ENCODE measurements at places on chromosomes 4 and X. TPM values are rescaled to one million over a fixed set of nuclear protein-coding genes. Genes with fewer than 3 reads are reported as not detected.

- peak; percentile 27 for DNase-seq
These were observed 84.0 kb upstream of the TBC1D9 start for GRCh38 chr4:140839888-140840790.

- DNase-seq = no peak
These were observed 103.0 kb downstream of the SORCS2 start for GRCh38 chr4:7295197-7295910.

GRCh38 chr4:7204656-7205387 lies 12.5 kb downstream of the SORCS2 start:
- DNase-seq = no peak

DNA sequence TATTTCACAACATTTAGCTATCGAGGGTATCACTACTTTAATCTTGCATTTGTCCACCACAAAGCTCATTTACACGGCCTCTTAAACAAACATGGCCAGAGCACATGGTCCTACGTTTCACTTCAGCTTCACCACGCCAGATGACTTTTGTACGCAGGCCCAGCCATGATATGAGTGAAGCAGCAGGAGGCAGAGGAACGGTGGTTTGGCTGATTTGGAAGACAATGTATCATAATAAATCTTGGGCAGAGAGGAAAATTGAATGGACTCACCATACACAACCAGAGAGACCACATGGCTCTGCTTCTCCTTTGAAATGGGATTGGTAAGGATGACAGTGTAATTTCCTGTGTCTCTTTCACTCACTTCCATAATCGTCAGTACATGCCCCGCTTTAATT lies 15.3 kb downstream of the KDR start:
- DNase-seq = no peak

DNA sequence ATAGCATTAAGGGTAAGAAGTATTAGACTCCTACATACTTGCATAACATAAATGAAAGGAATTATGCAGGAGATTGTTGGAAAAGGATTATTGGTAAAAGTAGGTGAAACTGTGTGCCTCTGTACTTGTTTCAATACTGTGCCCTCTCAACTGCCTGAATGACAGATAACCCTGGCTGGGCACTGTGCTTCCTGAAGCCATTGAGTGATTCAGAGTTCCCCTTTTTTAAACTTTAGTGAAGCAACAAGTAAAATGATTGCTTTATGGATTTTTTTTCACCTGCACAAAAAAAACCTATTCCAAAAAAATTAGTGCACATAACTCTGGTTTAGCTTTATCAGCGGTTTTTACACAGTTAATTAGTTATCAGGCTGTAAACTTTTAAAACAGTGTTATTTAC lies 204.8 kb downstream of the TRAM1L1 start:
- DNase-seq = no peak

DNA sequence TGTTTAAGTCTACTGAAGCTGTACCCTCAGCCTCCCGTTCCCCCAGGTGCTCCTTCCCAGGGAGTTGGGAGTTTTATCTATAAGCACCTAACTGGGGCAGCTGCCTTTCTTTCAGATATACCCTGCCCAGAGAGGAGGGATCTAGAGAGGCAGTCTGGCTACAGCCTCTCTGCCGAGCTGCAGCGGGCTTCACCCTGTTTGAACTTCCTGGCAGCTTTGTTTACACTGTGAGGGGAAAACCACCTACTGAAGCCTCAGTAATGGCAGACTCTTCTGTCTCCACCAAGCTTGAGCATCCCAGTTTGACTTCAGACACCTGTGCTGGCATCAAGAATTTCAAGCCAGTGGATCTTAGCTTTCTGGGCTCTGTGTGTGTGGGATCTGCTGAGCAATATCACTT lies 122.5 kb downstream of the MAGEE1 start:
- no peak for DNase-seq

GRCh38 chrX:81957900-81958545 lies 756.1 kb downstream of the SH3BGRL start:
- no peak for DNase-seq

- peak; percentile 74 for DNase-seq
These were observed 63.6 kb downstream of the SPINK2 start for GRCh38 chr4:56757821-56758411.

- no peak for DNase-seq
These were observed 48.5 kb downstream of the WDFY3 start for GRCh38 chr4:84917869-84918600.

DNA sequence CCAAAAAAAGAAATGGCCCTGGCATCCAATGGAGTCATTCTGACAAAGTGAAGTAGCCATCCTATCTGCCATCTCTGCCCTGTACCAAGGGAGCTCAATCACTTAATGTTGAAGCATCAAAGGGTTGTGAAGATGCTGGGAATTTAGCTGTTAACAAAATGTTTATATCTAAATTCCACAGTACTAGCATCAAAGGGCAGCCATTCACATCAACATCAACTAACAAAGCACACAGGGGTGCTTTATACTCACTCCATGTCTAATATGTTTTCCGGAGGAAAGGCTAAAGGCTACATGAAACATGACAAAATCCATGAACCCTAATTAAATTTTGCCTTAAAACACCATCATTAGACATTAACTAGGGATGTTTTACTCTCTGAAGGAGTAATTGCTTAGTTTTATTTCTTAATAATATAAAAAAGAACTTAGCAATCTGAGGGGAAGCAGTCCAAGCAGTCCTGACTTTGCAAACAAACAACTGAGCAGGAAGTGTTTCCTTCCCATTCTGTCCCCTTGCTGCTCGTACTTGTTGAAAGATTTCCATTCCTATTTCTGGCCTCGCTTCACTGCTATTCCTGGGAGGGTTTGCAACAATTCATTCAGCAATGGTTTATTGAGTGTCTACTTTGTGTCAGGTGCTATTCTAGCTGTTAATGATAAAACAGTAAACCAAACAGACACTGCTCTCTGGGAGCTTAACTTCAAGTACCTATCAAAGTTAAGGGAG lies 208.6 kb upstream of the SLC7A11 start:
- DNase-seq = no peak

RXFP1 gene
- 0.32 TPM for total RNA-seq

CTAG1B gene
- total RNA-seq = not detected

CXCL8 gene
- total RNA-seq = 15.2 TPM

PPP2R3B gene
- 20.6 TPM for total RNA-seq

AFF2 gene
- 22.2 TPM for total RNA-seq
